Nephron progenitor cell (in vitro differentiated cells): ENCODE measurements at places on chromosomes 11 and 22.
A peak's percentile ranks its signal among the peaks of the same experiment; 100 is the strongest.

DNA sequence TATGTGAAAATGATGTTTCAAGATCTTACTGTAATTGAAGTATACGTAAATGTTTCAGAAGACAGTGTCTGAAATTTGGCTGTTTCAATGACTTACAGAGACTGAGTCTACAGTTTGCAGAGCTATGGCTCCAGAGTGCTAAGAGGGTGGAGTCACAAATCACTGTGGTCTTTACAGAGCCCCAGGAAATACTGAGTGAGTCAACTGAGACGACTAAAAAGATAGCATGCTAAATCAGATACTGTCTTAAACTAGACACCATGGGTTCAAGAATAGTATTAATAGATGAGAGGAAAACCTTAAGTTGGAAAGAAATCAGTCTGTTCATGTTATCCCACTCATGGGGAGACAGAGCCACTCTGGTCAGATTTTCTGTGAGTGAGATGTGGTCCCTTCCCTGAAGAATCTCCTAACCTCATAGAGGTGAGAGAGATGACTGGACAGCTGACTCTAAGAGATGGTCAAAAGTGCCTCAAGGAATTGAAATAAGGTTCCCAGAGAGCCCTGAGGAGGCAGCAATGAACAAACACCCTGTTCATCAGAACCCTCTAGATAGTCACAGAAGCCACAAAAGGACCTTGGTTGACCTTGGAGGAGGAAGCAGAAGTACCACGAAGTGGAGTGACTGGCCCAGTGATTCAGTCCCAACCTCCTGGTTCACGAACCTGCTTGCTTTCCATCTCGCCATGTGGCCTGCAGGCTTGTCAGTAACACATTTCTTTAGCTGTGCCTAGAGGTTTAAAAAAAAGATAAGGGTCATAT, 30.2 kb downstream of the C11orf91 start:
- no peak for DNase-seq

DNA sequence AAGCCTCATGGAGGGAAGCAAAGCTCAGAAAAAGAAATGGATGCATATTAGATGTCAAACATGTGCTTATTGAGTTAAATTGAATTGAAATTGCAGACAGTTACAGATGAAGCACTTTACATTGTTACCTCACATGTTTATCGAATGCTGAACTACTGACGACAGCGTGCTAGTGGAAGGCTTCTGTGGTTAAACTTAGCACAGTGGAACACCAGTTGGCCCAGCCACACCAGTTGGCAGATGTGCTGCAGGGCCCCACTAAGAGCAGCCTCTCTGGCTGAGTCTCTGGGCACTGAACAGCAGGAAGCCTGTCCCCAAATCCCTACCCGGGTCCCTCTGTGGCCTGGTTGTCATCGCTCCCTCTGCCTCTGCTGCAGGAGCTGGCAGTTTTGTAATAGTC, 242.1 kb downstream of the NTM start:
- no peak for DNase-seq

DNA sequence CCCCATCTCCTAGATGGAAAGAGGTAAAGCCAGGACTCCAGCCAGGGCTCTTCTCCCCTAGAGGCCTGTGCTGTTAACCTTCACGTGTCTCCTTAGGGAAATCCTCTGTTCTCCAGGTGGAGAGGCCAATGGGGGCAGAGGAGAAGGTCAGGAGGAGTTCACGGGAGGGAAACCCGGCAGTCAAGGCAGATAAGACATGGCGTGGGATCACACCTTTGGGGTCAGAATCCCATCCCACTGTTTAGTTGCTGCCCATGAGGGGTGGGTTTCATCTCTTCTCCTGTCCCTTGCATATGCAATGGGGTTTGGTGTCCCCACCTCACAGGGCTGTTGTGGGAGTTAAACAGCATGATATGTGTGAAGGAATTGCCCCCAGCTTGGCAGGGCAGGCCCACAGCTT, 469.7 kb downstream of the TBC1D22A start:
- DNase-seq, result no peak

- no peak for DNase-seq
These were observed 120.7 kb downstream of the PLEKHA7 start for GRCh38 chr11:16893456-16894066.

DNA sequence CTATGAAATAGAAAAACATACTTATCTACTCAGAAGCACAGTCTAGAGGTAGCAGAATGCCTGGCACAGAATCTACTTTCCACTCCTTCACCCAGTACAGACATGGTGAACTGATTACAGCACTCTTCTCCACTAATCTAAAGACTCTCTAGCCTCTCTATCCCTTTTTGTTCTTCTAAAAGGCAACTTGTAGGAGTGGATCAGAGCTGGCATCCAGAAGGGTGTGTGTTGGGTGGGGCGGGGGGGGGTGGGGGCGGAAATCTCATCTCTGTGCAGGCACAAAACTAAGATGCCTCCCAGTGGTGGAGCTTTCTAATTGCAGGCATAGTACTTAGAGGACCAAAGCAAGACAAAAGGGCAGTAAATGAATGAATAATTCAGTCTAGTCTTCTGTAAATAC, 11.5 kb upstream of the EMID1 start:
- no peak for DNase-seq

DNA sequence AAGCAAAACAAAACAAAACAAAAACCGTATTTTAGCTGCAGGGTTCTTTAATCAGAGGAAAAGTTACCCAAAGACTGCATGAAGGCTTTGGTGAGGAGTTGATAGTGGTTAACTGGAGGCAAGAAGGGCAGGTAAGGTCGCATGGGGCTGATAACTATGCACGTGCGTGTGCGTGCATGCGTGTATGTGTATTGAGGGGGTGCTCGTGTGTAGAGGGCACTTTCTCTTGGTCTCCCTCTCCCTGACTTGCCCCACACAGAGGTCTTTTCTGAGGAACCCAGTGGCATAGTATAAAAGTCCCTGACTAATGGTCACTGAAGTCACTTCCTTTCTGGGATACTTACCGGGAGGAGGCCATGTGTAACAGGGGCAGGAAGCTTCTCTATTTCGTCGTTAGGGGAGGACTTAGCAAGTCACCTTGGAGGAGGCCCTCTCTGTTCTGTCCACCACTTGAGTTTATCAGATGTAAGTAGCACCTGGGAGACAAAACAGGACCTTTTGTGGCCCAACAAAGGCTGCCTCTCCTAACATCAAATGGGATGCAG, 20.1 kb upstream of the FCHSD2 start:
- no peak for DNase-seq

- no peak for DNase-seq
These were observed 182.5 kb downstream of the SOX6 start for GRCh38 chr11:16173798-16174197.

GRCh38 chr22:35746248-35746647, 28.6 kb downstream of the APOL5 start:
- DNase-seq, result no peak

DNA sequence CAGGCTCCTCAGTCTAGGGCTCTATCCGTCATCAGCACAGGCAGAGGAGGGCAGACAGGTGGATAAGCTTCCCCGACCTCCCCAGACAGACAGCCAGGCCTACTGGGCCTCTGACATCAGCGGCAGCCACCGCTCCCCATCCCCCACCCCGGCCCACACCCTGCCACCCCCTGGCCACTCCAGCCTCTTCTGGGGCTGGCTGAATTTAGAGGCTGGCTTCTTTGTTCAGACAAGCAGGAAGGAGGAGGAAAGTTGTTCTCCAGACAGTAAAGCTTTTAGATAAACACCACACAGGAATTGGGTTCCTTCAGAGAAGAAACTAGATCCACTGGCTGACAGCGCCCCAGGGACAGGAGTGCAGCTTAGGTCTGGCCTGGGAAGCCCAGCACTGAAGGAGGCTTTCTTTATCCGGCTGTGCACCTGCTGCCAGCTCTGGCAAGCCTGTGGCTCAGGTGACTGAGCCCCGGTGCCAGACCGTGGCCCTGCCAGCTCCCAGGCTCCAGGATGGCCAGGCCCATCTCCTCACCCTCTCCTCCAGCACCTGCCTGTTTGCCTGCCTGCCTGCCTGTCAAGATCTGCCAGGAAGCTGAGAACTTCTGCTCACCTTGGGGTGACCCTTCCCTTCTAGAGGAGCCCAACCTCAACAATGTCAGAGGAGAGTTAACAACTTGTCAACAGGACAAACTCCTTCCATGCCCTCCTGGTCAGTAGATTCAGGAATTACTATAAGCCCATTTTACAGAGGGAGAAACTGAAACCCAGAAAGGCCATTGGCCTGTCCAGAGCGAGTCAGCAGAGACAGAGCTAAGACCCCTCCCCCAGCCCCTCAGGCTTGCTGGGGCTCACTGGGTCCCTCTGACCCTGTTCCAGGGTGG, 44.0 kb upstream of the KLHL35 start:
- DNase-seq, result peak; percentile 32

GRCh38 chr11:93520726-93521509, 22.3 kb downstream of the SMCO4 start:
- no peak for DNase-seq

- no peak for DNase-seq
These were observed 28.8 kb downstream of the FAT3 start for GRCh38 chr11:92253421-92253820.

DNA sequence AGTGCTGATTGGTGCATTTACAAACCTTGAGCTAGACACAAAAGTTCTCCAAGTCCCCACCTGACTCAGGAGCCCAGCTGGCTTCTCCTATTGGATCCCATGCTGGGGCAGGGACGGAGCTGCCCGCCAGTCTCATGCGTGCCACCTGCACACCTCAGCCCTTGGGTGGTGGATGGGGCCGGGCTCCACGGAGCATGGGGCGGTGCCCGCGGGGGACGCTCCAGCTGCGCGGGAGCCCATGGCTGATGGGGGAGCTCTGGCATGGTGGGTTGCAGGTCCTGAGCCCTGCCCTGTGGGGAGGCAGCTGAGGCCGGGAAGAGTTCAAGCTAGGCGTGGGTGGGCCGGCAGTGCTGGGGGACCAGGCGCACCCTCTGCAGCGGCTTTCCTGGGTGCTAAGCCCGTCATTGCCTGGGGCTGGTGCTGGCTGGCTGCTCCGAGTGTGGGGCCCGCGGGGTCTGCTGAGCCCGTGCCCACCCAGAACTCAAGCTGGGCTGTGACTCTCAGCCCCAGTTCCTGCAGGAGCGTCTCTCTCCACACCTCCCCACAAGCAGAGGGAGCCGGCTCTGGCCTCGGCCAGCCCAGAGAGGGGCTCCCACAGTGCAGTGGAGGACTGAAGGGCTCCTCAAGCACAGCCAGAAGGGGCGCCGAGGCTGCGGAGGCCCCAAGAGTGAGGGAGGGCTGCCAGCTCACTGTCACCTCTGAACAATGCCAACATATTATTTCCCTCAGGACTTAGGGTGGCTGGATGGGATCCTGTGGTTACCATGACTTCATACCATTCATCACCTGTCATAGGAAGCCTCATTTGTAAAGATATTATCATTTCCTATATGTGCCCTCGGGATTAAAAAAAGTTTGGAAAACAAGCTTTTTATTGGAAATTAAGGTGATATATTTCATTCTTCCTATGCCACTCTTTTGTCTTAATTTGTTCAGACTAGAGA, 688.7 kb downstream of the ETS1 start:
- DNase-seq, result no peak

- DNase-seq, result no peak
These were observed 8.6 kb upstream of the UPB1 start for GRCh38 chr22:24486501-24486921.

- DNase-seq, result no peak
These were observed 44.4 kb downstream of the SVIP start for GRCh38 chr11:22785251-22785650.

DNA sequence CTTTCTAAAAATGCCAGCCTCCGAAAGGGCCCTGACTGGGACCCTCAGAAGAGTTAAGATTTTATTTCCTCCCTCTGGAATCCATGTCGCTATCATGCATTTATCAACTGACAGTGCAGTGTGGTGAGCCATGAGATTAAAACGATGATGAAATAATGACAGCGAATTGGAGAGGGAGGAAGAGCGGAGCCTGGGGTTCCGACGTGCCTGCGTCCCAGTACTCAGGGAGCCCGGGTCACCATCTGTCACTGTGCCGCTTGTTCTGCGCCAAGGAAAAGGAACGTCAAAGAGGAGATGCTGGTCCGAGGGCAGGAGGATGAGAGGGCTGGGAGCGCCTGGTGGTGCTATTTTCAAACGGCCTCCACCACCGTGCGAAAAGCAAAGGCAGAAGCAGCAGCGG, 46.2 kb downstream of the MACROD1 start:
- DNase-seq, result no peak

GRCh38 chr11:132126973-132127899, 756.8 kb downstream of the NTM start:
- peak; percentile 20 for DNase-seq

DNA sequence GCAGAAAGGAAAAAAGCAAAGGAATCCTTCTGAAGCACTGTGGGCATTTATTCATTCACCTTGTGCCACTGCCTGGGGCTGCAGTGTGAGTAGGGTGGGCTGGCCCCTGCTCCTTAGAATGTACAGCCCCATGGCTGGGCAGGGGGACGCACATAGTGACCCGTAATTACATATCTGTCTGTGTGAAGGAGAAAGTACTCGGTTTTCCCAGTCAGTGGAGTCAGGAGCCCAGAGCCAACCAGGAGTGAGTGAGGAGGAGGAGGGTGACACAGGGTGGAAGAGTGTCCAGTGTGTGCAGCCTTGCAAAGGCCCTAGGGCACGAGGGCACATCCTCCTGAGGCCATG, 91.9 kb downstream of the CDKN1C start:
- DNase-seq, result no peak

DNA sequence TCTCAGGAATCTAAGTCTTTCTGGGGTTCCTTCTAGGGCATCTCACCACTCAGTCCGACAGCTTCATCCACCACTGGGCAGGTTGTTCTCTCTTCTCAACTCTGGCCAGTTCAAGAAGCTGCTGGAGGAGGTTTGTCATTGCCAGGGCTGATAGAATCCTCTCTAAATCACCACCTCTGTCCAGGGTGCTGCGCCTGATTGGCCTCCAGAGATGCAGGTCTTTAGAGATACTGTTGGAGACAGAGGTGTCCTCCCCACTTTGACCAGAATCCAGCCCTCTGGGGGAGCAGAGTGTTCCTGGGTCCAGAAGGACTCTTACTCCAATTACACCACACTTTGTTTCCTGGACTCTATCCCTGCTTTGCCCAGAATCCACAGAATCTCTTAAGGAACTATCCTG, 90.2 kb downstream of the NELL1 start:
- no peak for DNase-seq

- no peak for DNase-seq
These were observed 566.2 kb downstream of the TBC1D22A start for GRCh38 chr22:47328550-47329243.

- peak; percentile 40 for DNase-seq
These were observed 1389.8 kb downstream of the TBC1D22A start for GRCh38 chr22:48152164-48152775.

GRCh38 chr11:35272391-35272902, 133.5 kb downstream of the CD44 start:
- no peak for DNase-seq

DNA sequence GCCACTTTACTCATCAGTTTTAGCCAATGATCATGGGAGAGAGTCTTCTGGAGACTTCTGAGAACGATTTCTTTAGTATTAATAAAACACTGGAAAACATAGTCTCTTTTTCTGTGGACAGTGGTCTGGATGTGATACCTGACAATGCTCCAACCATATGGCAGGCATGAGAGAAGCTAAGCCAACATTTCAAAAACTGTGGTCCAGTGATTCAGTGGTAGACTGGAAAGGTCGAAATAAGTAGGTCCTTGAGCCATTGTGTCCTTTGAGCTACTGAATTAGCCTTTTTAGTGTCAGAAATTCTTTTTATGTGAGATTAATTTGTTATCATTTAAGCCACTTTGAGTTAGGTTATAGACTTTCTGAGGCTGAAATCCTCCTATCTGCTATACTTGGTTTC, 197.7 kb upstream of the CTSC start:
- no peak for DNase-seq
